ENCODE measurements at places on chromosomes 12 and 14.

DNA sequence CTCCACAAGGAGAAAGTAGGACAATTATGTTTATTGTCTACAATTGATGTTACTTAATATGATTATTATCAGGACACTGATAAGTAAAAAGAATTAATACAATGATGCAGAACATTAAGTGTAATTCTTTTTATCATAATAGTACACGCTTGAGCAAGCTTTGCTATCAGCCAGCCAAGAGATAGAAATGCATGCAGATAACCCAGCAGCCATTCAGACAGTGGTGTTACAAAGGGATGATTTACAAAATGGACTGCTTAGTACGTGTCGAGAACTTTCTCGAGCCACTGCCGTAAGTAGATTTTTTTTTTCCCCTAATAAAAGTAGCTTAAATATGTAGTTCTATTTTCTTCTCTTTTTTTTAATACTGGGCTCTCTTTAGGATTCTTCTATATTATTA, 116.9 kb upstream of the AEBP2 start:
- DNase-seq: no peak

- DNase-seq: no peak
Measured at GRCh38 chr12:123006977-123007376, 26.5 kb downstream of the ARL6IP4 start.

- no peak for DNase-seq
Measured at GRCh38 chr12:124608450-124608870, 41.0 kb upstream of the NCOR2 start.

- no peak for DNase-seq
Measured at GRCh38 chr12:101490286-101490920, 15.3 kb downstream of the SPIC start.

DNA sequence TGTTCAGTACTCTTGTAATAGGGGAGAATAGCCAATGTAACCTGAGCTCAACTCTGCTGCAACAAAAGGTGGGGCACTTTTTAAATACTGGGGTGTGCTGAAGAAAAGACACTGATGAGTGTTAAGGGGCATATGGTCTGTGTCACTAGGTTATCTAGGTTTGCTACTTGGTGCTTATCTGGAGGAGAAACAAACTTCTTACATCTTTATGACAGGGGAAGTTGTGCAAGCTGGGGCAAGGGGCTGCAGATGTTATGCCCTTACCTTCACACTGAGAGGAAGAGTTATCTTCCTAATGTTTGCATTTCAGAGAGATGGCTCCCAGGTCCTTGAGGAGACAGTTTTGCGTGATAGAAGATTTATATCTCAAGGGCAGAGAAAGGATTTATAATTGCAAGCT, 90.9 kb upstream of the PKP2 start:
- DNase-seq: no peak

GRCh38 chr12:67942724-67943123, 46.5 kb upstream of the IFNG-AS1 start:
- no peak for DNase-seq

DNA sequence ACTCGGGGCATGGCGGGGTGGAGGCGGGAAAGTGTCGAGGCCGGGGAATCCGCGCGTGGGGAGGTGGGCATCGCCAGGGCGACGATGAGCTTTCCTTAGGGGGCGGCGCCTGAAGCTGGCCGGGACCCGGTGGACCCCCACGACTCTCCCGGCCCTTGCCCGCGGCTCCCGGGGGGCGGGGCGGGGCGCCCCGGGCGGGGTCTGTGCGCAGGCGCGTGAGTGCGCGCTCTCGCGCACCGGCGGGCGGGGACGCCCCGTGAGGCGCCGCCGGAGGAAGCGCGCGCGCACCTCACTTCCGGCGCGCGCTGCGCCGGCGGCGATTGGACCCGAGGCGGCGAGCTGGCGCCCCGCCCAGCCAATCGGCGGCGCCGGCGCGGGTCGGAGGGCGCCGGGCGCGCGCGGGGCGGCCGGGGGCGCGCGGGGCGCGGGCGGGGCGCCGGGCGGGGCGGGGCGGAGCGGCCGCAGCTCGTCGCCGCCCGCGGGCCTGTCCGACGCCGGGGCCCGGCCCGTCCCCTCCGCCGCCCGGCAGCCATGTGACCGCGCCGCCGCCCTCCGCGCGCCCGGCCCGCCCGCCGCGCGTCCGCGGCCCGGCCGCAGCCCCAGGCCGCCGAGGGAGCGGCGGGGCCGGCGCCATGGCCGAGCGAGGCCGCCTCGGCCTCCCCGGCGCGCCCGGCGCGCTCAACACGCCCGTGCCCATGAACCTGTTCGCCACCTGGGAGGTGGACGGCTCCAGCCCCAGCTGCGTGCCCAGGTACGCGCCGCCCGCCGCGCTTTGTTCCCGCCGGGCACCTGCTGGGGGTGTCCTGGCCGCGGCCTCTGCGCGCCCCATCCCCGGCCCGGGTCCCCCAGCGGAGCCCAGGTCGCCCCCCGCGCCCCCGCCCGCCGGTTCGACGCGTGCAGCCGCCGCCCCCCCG, at the start of gene PACS2:
TSS of gene PACS2 (plus strand) at position 462 of the 914 bp plus-strand sequence. CDS start at position 633, 171 bp downstream.
- DNase-seq: peak; percentile 87

DNA sequence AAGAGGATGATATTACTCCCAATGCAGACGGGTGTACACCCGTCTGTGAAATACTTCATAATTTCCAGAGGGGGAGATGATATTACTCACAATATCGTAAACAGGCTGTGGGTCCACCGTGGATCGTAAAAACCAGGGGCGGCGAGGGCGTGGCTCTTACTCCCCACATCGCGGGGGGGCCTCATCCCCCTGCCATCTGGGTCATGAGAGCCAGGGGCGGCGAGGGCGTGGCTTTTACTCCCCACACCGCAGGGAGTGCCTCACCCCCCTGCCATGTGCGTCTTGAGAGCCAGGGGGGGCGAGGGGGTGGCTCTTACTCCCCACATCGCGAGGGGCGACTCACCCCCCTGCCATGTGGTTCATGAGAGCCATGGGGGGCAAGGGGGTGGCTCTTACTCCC, 86.2 kb upstream of the GNG2 start:
- DNase-seq: no peak

GRCh38 chr12:77998236-77998786, 167.6 kb downstream of the NAV3 start:
- DNase-seq: no peak

DNA sequence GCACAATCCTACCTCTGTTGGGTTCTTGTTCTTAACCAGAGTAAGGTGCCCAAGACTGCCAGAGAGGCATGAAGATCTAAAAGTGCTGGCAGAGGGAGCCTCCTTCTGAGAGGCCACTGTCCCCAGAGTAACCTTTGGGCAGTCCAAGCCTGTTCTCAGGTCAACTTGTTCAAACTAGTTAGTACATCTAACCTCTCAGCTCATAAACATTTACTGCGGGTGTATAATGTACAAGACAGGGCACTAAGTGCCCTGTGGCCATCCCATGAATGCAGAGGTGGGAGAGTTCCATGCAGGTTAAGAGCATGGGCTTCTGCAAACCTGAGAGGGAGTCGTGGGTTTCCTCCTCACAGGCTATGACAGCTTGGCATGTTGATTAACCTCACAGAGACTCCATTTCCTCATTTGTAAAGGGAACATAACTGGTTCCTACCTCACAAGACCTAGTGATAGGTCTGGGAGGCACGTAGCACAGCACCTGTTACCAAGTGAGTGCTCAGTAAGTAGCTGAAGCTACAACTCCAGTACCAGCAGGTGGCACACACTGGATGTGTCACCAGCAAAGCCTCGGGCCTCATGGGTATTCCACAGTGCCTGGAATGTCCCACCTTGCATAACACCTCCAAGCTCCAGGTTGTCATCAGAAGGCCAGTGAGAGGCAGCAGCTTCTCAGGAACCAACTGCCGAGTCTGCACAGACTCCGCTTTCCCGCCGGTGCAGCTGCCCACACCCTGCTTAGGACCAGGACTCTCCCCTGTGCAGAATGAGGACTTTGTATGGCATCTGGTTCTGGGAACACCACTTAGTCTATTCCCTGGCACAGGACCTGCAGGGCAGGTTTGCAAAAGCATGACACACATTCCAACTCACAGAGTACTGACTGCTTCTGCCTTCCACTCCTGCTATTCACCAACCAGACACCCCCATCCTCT, 4.4 kb downstream of the VDR start:
- no peak for DNase-seq

GRCh38 chr12:91040096-91040755, 17.6 kb downstream of the KERA start:
- DNase-seq: no peak

DNA sequence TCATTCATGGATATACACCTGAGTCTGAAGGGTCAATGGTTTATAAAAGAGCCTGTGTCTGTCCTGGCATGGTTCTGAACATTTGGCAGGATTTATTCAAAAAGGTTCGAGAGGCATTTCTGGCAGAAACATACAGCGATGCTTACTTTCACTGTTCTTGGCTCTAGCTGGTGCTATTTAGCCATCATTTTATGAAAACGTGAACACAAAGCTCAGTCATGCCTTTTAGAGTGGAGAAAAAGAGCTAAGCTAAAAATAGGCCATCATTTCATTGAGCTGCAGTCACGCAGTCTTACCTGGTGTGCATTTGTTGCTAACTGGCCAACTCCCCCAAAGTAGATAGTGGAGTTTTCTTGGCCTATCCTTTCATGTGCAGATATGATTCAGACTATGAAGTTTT, 1209.5 kb downstream of the SLC16A7 start:
- DNase-seq: no peak

DNA sequence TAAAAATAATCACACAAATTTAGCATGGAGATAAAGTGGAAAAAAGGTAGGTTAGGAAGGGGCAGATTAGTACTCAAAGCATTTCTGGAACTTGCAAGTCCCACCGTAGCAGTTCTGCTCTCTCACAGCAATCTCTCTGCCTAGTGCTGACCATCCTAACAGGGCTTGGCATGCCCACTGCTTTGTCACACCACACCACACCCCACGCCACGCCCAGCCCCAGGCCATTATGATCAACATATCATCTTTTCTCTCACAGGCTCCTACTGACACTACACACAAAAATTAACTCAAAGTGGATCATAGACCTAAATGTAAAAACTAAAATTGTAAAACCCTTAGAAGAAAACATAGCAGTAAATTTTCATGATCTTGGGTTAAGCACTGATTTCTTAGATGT, 273.7 kb downstream of the DAD1 start:
- no peak for DNase-seq

DNA sequence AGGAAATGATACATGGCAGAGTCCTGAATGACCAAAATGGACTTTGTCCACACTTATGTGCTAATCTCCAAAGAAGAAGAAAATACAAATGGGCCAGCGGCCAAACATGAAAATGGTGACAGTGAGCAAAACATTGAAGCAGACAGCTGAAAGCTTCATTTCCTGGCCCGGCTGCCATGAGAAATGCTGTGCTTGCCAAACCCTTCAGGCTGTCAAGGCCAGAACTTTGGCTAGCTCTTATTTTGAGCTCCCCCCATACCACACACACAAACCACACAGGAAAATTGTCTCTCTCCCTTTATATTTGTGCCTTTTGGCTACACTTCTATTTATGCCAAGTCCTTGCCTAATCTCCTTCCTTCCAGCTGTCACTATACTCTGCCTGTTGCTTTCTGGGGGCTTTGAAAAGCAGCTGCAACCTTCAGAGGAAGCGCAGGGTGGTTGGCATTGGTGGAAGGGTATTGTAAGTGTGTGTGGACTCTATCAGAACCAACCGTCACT, 323.8 kb downstream of the RAD51B start:
- no peak for DNase-seq

GRCh38 chr14:36950812-36951211, 221.6 kb downstream of the SLC25A21 start:
- DNase-seq: no peak

DNA sequence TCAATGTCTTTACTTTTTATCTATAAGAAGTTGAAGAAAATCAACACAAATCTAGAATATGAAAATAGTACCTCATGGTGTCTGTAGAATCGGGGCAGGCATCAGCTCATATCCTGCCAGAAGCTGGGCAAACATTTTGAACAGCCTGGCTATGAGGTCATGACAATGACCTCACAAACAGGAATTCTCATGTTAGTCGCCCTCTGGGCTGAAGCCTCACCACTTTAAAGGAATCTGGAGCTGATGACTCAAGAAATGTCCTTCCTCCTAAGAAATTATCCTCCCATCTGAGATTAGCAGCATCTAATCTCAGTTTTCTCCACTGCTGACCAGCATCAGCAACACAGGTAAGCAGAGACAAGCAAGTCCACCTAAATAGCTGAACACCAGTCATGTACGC, 27.1 kb downstream of the CLIP1 start:
- DNase-seq: no peak

DNA sequence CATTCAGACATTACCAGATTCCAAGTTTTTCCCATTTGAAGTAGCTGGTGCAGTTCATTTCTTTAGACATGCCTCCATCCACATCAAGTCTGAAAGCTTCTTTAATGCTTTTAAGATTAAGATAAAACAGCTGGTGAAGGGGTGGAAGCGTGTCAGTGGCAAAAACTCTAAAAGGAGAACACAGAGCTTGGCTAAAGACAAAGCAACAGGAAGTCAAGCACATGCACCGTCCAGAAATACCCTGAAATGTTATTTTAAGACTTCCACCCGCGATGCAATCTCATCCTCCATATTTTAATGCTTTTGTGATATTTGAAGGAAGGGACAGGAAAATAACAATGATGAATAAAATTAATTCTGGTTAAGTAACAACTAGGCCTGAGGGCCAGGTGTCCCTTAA, 31.8 kb downstream of the PPM1H start:
- no peak for DNase-seq

DNA sequence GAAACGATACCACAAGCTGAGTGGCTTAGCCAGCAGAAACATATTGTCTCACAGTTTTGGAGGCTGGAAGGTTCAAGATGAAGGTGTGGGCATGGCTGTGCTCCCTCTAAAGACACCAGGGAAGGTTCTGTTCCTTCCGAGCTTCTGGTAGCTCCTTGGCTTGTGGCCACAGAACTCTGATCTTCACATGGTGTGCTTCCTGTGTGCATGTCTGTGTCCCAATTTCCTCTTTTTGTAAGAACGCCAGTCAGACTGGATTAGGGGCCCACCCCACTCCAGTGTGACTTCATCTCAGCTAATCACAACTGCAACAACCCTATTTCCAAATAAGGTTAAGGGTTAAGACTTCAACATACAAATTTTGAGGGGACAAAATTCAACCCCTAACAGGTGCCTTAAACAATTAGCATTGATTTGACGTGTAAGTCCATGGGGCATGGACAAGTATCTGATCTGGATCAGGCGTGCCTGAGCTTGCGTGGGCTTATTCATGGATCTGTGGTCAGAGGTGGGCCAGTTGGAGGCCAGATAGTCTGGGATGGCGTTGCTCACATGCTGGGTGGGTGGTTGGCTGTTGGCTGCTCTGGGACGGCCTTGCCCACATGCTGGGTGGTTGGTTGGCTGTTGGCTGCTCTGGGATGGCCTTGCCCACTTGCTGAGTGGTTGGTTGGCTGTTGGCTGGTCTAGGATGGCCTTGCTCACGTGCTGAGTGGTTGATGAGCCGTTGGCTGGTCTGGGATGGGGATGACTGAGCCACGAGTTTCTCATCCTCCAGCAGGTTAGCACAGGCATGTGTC, 88.5 kb downstream of the LGMN start:
- DNase-seq: no peak

GRCh38 chr12:2454601-2455177, 340.1 kb upstream of the FKBP4 start:
- no peak for DNase-seq

- DNase-seq: no peak
Measured at GRCh38 chr12:10409392-10409791, at the start of gene KLRC4. Gene KLRC4, minus strand, starts transcription at chr12:10409757. Its CDS starts 182 bp downstream, at chr12:10409575.

- no peak for DNase-seq
Measured at GRCh38 chr12:41701943-41702601, 442.6 kb downstream of the GXYLT1 start.

Data from activated CD8-positive, alpha-beta memory T cell treated with anti-CD3 and anti-CD28 coated beads, Interleukin-2, amount 50 U/mL, for 48 hours (primary cell).